ENCODE measurements at places on chromosomes 2 and 18.

DNA sequence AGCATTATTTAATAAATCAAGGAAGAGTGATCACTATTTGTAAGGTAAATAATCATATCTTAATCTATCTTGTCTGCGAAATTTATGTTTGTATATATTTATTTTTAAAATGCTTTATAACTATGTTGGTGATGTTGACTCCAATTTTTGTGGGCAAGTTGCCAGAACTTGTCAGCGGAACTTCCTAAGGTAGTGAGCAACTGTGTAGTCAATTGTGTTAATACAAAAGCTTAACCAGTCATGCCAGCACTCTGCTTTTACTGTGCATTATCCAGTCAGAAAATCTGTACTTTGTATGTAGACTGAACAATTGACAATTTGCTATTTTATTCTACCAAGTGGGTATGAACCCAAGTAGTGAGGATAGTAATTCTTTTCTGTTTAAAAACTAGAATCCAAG, 61.9 kb upstream of the RND3 start:
- DNase-seq = no peak

- DNase-seq = no peak
Observed at GRCh38 chr2:50491541-50492476, 540.1 kb downstream of the NRXN1 start.

- DNase-seq = no peak
Observed at GRCh38 chr2:191557841-191558240, 120.1 kb upstream of the NABP1 start.

- no peak for DNase-seq
Observed at GRCh38 chr2:45759310-45759851, 107.9 kb downstream of the PRKCE start.

DNA sequence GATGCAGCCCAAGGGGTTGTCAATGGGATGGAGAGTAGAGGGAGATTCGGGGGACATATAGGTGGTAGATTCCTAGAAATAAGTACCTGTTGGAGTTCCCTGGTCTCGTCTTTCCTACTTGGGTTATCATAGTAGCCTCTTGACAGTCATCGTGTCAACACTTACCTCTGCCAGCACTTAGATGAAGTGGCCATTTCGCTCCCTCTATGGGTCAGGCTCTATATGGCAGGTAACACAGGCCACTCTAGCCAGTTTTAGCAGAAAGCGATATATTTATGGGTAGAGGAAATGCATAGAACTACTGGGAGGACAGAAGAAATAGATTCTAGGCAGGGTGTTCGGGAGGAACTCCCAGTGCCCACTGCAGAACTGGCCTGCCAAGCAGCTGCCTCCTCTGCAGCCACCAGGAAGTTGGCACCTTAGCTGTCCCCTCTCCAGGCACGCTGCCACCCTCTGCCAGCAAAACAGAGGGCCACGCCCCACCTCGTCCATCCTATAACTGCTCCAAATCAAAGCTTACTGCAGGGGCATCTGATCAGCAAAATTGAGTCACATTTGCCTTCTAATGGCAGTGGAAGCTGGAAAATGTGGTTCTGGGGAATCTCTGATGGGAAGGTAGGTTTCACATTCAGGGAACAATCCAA, 181.3 kb downstream of the INSIG2 start:
- DNase-seq = no peak

- DNase-seq = no peak
Observed at GRCh38 chr2:57893786-57894185, 152.8 kb upstream of the VRK2 start.

DNA sequence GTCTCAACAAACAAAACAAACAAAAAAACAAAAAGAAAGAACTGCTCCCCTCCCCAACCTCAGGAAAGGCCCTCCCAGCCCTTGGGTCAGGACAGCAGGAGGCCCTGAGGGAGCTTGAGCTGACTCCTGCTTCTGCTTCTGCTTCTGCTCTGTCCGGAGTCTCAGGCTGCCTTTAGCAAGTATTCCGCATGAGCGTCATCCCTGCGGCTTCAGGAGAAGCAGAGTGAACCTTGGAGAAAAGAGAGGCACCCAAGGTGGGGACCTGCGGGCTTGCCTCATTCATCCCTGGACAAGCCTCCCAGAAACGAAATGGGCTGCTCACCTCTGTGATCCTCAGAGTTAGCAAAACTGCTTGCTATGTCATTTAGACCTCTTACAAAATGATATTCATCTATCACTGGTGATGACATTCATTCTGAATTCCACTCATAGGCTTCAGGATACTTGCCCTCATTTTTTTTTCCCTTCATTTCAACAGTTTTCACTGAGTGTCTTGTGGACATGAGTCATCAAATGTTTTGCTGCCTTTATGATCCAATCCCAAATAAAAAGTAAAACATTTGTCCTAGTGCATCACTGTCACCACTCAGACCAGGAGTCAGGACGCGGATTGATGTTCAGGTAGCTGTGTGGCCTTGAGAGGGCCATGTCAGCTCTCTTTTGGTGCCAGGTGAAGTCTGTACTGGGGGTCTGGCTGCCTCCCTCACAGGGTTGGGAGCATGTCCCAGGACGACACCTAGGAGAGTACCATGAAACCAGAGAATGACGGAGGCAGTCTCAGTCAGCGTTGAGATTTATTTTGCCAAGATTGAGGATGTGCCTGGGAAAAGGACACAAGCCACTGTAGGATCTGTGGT, 51.7 kb downstream of the IMPA2 start:
- DNase-seq = no peak

DNA sequence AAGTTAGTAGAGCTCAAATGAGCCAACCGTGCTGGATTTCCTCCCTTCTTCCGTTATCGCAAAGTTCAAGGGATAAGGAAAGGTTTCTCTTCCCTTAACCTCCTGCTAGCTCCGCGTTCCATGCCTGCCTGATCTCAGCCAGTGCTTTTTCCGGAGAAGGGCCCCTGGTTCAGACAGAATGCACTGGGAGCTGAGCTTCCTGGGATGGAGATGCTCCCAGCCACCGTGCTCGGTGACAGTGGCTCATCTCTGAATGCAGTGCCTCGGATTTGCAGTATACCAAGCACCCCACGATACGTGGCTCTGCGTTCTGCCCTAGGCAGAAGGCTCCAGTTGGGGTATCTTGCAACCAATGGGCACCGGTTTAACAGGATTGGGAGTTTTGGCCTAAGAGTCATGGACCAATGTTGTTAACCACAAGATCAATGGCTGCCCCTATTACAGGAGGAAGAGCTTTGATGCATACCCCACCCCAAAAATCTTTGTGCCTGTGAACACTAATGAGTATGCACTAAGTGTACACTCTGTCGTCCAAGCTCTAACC, 876 bp downstream of the CNTNAP5 start:
- DNase-seq = no peak

- DNase-seq = no peak
Observed at GRCh38 chr2:128457006-128457604, 138.4 kb upstream of the HS6ST1 start.
